ENCODE measurements at places on chromosomes 3 and 15.

GRCh38 chr3:107999215-107999775 is 91.5 kb downstream of the CD47 start:
- no peak for DNase-seq

GRCh38 chr3:141660614-141660947 is 77.5 kb upstream of the RNF7 start:
- DNase-seq = no peak

GRCh38 chr3:131756405-131756804 is 253.6 kb upstream of the MRPL3 start:
- DNase-seq = no peak

DNA sequence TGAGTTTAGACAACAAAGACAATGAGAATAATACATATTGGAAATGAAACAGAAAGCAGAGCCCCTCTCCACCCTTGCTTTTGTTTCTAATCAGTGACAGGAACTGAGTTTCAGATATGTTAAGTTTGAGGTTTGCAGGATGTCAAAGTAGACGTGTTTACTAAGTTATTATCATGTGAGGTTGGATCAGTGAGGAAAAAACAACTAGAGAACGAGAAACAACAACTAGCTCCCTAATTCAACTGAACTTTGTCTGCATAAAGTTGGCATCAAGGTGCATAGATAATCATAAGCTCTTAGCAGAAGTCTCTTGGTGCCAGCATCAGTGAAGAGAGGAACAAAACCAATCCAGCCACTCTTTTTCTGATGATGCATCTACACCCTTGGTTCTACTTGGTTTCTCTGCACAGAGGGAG is 491.1 kb upstream of the NR2F2 start:
- no peak for DNase-seq

- no peak for DNase-seq
Measured at GRCh38 chr15:84879088-84879780, 5.2 kb upstream of the SLC28A1 start.

- DNase-seq = no peak
Measured at GRCh38 chr15:31464216-31465082, 137.8 kb downstream of the KLF13 start.

DNA sequence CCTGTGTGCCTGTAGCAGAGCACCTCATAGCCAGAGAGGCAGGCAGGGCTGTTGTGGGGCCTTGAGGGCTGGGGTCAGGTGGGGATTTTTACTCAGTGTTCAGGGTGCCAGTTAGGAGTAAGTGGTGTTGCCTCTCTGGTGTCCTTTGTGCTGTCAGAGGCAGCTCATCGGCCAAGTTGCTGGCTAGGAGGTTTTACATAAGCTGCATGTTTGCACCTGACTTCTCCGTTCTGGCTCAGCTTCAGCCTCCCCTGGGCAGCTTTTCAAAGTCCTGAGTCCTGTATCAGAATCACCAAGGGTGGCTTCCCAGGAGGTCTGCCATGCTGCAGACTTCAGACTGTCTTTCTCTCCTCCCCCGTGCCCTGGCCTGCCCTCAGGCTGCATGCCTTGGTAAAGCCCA is 242.6 kb upstream of the TPM1 start:
- no peak for DNase-seq

DNA sequence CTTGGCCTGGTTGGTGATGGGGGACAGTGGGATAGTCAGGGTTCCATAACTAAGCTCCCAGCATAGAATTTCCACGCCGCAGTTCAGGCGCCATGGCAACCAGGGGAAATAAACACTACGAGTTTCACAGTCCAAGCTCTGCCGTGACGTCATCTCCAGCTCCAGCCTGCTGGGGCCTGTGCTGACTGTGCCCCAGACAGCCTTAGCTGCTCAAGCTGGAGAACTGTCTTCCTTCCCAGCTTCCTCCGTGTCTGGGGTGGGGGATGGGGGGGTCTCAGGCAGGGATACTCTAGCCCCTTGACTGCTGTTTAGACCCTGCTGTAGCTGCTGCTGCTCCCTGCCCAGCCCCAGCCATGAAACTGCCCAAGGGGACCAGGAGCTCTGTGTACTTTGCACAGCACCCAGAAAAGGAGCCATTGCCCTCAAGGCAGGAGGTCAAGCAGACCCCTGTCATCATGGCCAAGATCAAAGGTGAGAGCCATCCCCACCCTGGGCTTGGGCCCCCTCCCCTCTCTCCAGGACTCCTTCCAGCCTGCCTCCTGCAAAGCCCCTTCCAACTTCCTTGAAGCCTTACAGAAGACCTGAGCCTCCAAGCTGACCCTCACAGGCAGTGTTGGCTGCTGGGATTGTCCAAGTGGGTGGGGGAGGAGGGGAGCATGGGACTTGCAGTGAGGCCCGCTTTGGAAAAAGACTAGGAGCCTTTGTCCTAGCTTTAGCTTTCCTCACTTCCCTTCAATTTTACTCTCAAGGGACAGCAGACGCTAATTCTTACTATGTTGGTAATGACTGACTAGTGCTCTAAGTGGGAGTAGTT is 11.4 kb upstream of the CSPG4 start:
- DNase-seq = peak; percentile 81

- no peak for DNase-seq
Measured at GRCh38 chr3:127717357-127718244, 44.8 kb downstream of the ABTB1 start.

DNA sequence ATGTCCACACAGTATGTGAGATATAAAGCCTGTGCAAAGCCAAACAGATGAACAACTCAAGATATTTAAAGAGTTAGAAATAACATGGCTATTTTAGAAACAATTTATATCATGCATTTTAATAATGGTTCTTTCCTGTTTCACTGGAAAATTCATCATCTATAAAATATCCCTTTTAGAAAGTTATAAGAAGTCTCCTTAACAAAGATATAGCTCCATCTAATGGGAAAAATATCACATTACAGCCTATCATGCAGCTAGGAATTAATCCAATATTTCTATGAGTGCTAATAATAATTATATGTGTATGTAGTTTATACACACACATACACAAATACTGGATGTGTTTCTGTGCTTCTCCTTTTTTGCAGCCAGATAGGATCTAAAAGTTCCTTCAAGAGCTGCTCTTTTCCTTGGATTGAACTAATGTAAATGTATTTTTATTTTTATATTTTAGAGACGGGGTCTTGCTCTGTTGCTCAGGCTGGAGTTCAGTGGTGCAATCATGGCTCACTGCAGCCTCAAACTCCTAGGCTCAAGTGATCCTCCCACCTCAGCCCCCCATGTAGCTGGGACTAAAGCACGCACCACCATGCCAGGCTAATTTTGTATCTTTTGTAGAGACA is 21.6 kb downstream of the RPL22L1 start:
- no peak for DNase-seq

DNA sequence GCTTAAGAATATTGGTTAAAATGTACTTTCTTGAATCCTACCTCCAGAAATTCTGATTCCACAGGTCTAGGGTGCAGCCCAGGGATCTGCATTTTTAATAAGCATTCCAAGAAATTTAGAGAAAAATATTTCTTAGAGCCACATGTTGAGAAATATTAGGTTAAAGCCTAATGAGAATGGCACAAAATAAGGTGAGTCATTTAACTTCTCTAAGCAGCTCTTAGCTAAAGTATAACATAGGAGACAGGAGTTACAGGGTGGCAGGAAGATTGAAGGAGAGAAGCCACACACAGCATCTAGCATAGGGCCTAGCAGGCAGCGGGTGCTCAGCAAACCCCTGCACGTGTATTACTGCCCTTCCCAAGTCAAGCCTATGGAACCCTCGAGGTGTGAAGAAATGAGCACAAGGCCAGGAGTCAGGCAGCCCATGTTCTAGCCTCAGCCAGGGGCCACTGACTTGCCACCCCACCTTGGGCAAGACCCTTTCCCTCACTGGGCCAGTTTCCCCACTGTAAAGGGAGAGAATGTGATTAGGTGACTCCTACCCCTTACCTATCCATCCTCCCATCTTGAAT is 197.1 kb upstream of the TLE3 start:
- DNase-seq = no peak

DNA sequence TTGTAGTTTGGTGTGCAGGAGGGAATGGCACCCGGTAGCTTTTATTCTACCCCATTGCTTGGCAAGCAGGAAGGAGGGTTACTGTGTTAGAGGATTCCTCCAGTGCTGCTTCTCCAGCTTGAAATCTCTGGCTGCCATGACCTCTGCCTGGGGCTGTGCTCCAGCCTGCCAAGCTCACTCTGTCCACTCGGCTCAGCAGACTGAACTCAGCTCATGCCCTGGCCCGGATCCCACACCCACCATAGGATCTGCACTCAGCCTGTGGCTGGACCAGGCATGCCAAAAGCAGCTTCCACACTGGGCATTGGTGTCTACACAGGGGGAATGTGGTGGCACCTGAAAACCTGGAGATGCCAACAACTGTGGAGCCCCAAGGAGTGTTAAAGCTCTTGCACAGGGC is 26.3 kb downstream of the CLDN16 start:
- no peak for DNase-seq

GRCh38 chr3:124497487-124497886 is 232.8 kb upstream of the UMPS start:
- DNase-seq = no peak

- no peak for DNase-seq
Measured at GRCh38 chr3:113867506-113867905, 28.9 kb downstream of the GRAMD1C start.

- DNase-seq = peak; percentile 34
Measured at GRCh38 chr3:63193647-63194046, 84.5 kb upstream of the SYNPR start.

- no peak for DNase-seq
Measured at GRCh38 chr3:106566277-106566676, 697.5 kb upstream of the CBLB start.

GRCh38 chr3:167750272-167750971 is 14.9 kb downstream of the SERPINI1 start:
- DNase-seq = no peak

DNA sequence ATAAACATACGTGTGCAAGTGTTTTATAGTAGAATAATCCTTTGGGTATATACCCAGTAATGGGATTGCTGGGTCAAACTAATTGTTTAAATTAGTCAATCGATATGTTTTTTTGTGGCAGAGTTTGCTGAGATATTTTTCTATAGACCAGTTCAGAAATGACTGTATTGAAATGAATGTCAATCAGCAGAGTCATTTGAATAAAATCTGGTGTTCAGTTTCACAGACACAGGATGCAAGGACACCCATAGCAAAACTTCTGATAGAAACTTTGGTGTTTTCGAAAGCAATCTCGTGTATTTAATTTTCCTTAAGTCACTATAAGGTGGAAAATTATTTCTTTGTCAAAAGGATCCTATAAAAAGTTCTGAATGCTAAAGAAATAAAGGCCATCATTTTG is 434.4 kb downstream of the RAP2B start:
- no peak for DNase-seq

DNA sequence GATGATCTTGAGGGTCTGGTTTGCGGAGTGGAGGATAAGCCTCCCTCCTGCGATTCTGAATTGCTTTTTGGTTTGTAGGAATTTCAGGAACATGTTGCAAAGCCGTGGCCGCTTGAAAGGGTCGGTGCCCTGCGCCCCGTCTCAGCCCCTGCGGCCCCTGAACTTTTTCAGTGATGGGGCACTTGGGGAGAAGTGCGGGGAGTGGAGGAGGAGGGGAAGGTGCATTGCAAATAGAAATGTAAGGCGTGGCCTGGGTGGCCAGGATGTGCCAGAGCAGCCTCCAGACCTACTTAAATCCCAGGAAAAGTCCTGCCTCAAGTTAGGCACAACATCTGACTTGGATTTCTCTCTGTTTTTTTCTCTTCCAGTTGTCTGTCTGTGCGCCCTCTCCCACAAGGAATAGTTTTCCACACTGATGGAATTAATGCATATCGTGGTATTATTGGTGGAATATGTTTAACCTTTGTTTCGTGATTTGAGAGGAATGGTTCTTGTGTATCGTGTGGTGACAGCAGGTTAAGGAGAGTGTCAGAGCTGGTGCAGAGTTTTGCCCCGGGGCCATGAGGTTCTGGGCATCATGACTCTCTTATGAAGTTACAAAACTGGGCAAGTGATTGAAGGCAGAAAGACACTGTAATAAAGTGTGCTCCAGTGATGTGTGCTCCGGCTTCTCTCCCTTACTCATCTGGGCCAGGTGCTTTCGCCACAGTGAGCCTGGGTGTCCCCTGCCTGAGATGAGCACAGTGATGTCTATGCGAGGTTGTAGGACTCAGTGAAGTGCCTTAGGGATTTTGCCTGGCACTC is 153.8 kb downstream of the PGPEP1L start:
- DNase-seq = no peak

- DNase-seq = no peak
Measured at GRCh38 chr3:45937206-45938042, 5.8 kb upstream of the CXCR6 start.

GRCh38 chr3:58581328-58582091 is 4.3 kb upstream of the FAM107A start:
- DNase-seq = peak; percentile 88

- no peak for DNase-seq
Measured at GRCh38 chr3:33441225-33441976, 1.2 kb upstream of the UBP1 start.

- peak; percentile 11 for DNase-seq
Measured at GRCh38 chr15:50828610-50829206, 63.2 kb upstream of the SPPL2A start.

DNA sequence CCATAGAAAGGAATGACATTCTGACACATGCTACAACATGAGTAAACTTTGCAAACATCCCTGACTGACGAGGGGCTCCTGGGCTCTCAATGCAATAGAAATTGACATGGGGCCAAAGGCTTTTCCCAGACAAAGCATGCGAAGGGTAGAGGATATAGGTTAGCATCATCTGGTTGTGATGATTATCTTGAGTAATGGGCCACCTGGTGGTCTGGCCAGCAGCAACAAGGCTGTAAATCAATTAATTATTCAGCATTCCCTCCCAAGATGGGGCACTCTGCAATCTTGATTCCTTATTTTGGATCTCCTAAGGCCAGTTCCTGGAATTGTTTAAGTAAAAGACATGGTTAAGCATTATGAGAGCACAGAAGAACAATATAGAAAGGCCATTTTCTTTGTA is 99.2 kb downstream of the AGBL1 start:
- DNase-seq = no peak

- peak; percentile 41 for DNase-seq
Measured at GRCh38 chr3:53659996-53660395, 165.6 kb downstream of the CACNA1D start.

GRCh38 chr3:179806177-179806576 is 153.3 kb downstream of the USP13 start:
- DNase-seq = no peak

DNA sequence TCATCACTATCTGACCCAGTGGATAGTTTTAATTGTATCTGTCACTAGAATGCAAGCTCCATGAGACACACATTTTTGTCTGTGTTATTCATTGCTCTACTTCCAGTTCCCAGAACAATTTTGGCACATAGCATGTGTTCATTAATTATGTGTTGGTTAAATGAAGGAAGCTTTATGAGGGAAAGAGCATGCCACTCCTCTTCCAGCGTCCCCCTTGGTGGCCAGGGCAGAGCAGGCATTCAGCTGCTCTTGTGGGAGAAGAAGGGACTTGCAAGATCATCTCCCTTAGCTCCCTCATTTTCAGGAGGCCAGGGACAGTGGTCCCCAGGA is 489 bp upstream of the GALNT15 start:
- DNase-seq = no peak

DNA sequence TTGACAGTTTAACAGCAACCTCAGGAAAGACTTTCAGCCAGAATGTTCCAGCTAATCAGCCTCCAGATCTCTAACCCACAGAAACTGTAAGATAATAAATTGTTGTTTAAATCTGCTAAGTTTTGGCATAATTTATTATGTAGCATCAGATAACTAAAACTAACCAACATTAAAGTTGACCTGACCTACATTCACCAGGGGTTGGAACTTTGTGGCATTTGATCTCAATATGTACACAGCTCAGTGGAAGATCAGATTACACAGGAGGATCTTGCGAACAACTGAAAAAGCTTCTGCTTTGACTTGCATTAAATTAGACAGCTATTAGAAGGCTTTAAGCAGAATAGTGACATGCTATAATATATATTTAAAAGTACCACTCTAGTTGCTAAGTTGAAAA is 91.4 kb upstream of the POU1F1 start:
- DNase-seq = no peak

Data from retina (tissue), 1 donor.